Activated CD8-positive, alpha-beta T cell treated with anti-CD3 and anti-CD28 coated beads, Interleukin-2, amount 10 ng/mL, durations not matched to agents 7 days and 5 days (primary cell): ENCODE measurements at places on chromosomes 12 and 14.

DNA sequence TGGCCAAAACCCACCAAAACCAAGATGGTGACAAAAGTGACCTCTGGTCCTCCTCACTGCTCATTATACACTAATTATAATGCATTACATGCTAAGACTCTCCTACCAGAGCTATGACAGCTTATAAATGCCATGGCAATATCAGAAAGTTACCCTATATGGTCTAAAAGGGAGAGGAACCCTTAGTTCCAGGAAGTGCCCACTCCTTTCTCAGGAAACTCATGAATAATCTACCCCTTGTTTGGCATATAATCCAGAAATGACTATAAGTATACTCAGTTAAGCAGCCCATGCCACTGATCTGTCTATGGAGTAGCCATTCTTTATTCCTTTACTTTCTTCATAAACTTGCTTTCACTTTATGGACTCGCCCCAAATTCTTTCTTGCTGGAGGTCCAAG is 43.0 kb upstream of the FUT8 start:
- H3K4me1 ChIP-seq = peaks cover 55% of the 10 kb centered on the region
- H3K27me3 ChIP-seq = no peaks in the 10 kb centered on the region
- H3K36me3 ChIP-seq = peaks cover 43% of the 10 kb centered on the region
- H3K4me3 ChIP-seq = peak overlapping the region; percentile 6
- H3K27ac ChIP-seq = peak overlapping the region; percentile 62

DNA sequence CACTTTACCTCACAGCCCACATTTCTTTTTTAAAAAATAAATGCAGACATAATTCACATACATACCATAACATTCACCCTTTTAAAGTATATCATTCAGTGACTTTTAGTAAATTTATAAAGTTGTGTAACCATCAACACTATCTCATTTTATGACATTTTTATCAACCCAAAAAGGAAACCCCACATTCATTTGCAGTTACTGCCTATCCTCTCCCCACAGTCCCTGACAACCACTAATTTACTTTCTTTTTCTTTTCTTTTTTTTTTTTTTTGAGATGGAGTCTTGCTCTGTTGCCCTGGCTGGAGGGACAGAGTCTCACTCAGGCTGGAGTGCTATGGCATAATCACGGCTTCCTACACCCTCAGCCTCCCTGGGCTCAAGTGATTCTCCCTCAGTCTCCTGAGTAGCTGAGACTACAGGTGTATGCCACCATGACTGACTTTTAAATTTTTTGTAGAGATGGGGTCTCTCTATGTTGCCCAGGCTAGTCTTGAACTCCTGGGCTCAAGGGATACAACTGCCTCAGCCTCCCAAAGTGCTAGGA is 1.5 kb upstream of the EP400 start:
- H3K27ac ChIP-seq = peak overlapping the region; percentile 84
- H3K27me3 ChIP-seq = no peaks in the 10 kb centered on the region
- no peak for DNase-seq
- H3K36me3 ChIP-seq = peaks cover 16% of the 10 kb centered on the region
- H3K4me3 ChIP-seq = peak overlapping the region; percentile 78

- no peak for DNase-seq
- peaks cover 32% of the 10 kb centered on the region for H3K36me3 ChIP-seq
- H3K4me3 ChIP-seq = no peak overlapping the region
Measured at GRCh38 chr14:89484051-89484844, 67.2 kb upstream of the FOXN3 start.

- no peaks in the 10 kb centered on the region for H3K36me3 ChIP-seq
- DNase-seq = no peak
- no peak overlapping the region for H3K4me3 ChIP-seq
Measured at GRCh38 chr12:113119980-113120669, 15.4 kb downstream of the RASAL1 start.

DNA sequence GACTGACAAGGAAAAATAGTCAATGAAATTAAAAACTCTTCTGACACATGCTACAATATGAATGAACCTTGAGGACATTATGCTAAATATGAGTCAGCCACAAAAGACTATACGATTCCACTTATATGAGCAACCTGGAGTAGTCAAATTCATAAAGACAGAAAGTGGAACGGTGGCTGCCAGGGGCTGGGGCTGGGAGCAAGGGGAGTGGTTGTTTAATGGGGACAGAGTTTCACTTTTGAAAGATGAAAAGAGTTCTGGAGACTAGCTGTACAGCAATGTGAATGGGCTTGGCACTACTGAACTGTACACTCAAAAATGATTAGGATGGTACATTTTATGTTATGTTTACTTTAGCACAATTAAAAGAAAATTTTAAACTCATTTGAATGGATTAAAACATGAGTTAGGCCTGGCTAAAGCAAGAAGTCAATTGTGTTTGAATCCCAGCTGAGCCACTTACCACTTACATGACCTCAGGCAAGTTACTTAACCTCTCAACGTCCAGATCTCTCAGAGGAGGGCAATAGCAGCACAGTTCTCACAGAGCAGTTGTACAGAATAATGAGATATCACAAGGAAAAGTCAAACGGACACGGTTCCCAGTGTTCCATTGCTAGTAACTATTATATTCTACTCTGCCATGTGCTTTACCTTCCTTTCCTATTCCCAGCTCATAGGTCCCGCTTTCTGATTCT is 102.5 kb downstream of the SPTSSA start:
- H3K4me1 ChIP-seq = no peaks in the 10 kb centered on the region
- DNase-seq = no peak
- peaks cover 8% of the 10 kb centered on the region for H3K27me3 ChIP-seq
- H3K4me3 ChIP-seq = no peak overlapping the region
- H3K27ac ChIP-seq = no peak overlapping the region
- no peaks in the 10 kb centered on the region for H3K36me3 ChIP-seq

- H3K4me1 ChIP-seq = no peaks in the 10 kb centered on the region
- H3K36me3 ChIP-seq = no peaks in the 10 kb centered on the region
- no peak overlapping the region for H3K27ac ChIP-seq
Measured at GRCh38 chr14:63551332-63551731, 8.2 kb upstream of the PPP2R5E start.

GRCh38 chr12:52313926-52314325 is 7.3 kb downstream of the KRT83 start:
- H3K4me1 ChIP-seq = peaks cover 4% of the 10 kb centered on the region
- H3K4me3 ChIP-seq = no peak overlapping the region
- H3K36me3 ChIP-seq = no peaks in the 10 kb centered on the region

DNA sequence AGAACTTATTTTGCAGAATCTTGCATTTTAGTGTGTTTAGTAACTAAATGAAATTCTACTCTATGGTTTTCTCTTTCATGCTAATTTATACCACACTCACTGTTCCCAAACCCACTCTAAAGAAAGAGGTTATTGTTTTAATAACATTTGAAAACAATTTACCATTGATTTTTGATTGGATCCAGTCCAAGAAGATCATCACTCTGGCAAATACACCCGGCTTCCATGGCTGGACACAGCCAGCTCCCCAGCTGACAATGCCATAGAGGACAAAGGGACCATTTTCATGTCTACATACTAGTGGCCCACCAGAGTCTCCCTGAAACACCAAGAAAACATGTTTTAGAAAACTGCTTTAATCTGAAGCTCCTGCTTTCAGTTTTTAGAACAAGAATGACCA is 42.4 kb downstream of the OVCH1 start:
- H3K27me3 ChIP-seq = peaks cover 5% of the 10 kb centered on the region
- no peaks in the 10 kb centered on the region for H3K4me1 ChIP-seq
- no peak overlapping the region for H3K27ac ChIP-seq
- H3K36me3 ChIP-seq = no peaks in the 10 kb centered on the region

- H3K4me1 ChIP-seq = peaks cover 20% of the 10 kb centered on the region
- H3K27me3 ChIP-seq = peaks cover 84% of the 10 kb centered on the region
- DNase-seq = no peak
Measured at GRCh38 chr12:27971606-27972005, 927 bp downstream of the PTHLH start.

- H3K4me3 ChIP-seq = peak overlapping the region; percentile 67
- H3K27ac ChIP-seq = peak overlapping the region; percentile 93
- peaks cover 69% of the 10 kb centered on the region for H3K36me3 ChIP-seq
Measured at GRCh38 chr12:111444314-111444924, 38.7 kb downstream of the SH2B3 start.

- H3K27ac ChIP-seq = no peak overlapping the region
- no peak overlapping the region for H3K4me3 ChIP-seq
- no peaks in the 10 kb centered on the region for H3K27me3 ChIP-seq
Measured at GRCh38 chr14:88592031-88592430, 29.2 kb downstream of the ZC3H14 start.

DNA sequence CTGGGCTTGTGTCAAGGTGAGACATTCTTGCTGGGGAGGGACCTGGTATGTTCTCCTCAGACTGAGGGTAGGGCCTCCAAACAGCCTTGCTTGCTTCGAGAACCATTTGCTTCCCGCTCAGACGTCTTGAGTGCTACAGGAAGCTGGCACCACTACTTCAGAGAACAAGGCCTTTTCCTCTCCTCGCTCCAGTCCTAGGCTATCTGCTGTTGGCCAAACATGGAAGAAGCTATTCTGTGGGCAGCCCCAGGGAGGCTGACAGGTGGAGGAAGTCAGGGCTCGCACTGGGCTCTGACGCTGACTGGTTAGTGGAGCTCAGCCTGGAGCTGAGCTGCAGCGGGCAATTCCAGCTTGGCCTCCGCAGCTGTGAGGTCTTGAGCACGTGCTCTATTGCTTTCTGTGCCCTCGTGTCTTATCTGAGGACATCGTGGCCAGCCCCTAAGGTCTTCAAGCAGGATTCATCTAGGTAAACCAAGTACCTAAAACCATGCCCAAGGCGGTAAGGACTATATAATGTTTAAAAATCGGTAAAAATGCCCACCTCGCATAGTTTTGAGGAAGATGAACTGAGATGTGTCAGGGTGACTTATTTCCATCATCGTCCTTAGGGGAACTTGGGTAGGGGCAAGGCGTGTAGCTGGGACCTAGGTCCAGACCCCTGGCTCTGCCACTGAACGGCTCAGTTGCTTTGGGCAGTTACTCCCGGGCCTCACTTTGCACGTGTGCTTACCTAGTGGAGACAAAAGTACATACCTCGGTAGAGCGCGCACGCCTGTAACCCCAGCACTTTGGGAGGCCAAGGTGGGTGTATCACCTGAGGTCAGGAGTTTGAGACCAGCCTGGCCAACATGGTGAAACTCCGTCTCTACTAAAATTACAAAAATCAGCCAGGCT is 4.3 kb downstream of the GAPDH start:
- H3K27ac ChIP-seq = peak overlapping the region; percentile 100
- H3K36me3 ChIP-seq = peaks cover 65% of the 10 kb centered on the region
- peaks cover 68% of the 10 kb centered on the region for H3K4me1 ChIP-seq
- no peaks in the 10 kb centered on the region for H3K27me3 ChIP-seq

DNA sequence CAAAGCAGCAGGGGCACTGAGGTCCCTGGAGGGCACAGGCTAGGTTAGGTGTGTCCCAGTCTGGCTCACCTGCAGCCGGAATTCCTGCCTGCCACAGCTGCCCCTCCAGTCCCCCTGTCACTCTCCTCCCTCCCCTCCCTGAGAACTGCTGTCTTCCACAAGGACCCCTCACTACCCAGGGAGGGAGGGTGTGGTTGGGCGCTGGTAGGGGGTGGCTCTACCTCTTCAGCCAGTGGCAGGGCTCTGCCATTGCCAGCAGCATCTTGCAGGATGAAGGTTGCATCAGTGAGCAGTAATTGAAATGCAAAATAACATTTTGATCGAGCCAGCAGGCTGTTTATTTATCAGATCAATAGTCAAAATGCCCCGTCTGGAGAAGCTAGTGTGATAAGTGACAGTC is 45.7 kb downstream of the ESRRB start:
- no peaks in the 10 kb centered on the region for H3K4me1 ChIP-seq
- H3K27me3 ChIP-seq = peaks cover 5% of the 10 kb centered on the region
- no peak for DNase-seq
- no peak overlapping the region for H3K4me3 ChIP-seq
- H3K27ac ChIP-seq = no peak overlapping the region
- H3K36me3 ChIP-seq = no peaks in the 10 kb centered on the region

DNA sequence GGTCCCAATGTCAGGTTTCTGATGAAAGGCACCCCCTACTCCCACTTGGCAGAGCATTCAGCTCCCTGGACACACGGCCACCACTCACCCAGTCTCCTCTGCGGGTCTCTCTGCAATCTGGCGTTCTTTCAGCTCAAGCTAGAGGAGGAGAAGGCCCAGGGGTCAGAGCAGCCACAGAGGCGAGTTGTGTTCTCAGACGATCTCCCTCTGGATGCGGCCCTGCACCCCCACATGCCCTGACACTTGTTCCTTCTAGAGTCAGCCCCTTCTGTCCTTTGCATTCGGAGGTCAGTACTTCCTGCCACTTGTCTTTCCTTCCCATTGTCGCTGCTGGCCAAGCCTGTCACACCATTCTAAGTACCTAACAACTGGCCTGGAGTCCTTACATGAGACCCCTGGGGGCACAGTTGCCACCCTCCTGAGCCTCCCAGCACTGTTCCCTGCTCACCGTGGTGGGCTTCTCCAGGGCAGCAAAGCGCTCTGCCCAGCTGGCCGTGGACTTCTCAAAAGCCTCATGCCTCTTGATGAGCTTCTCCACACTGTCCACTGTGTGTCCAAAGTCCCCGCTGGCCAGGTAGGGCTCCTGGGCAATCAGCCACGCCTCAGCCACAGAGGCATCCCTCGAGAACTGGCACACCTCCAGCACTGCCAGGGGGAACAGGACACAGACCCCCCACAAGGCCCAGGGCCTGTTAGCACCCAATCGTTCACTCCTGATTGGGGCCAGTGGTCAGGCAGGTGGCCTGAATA is 63.2 kb downstream of the PLEKHG3 start:
- H3K4me1 ChIP-seq = peaks cover 21% of the 10 kb centered on the region
- H3K27me3 ChIP-seq = peaks cover 11% of the 10 kb centered on the region
- H3K27ac ChIP-seq = no peak overlapping the region
- no peaks in the 10 kb centered on the region for H3K36me3 ChIP-seq
- no peak for DNase-seq

GRCh38 chr12:54658306-54659264 is 10.4 kb upstream of the DCD start:
- H3K36me3 ChIP-seq = no peaks in the 10 kb centered on the region
- DNase-seq = peak; percentile 63
- H3K4me3 ChIP-seq = no peak overlapping the region
- no peak overlapping the region for H3K27ac ChIP-seq

GRCh38 chr12:113794774-113795173 is 171.4 kb downstream of the RBM19 start:
- no peaks in the 10 kb centered on the region for H3K4me1 ChIP-seq
- no peaks in the 10 kb centered on the region for H3K36me3 ChIP-seq
- no peak overlapping the region for H3K4me3 ChIP-seq
- no peak overlapping the region for H3K27ac ChIP-seq
- peaks cover 4% of the 10 kb centered on the region for H3K27me3 ChIP-seq

GRCh38 chr12:116153983-116154382 is 123.5 kb downstream of the MED13L start:
- peaks cover 3% of the 10 kb centered on the region for H3K36me3 ChIP-seq
- H3K4me1 ChIP-seq = peaks cover 26% of the 10 kb centered on the region
- no peak for DNase-seq
- no peaks in the 10 kb centered on the region for H3K27me3 ChIP-seq

- H3K4me1 ChIP-seq = no peaks in the 10 kb centered on the region
- H3K4me3 ChIP-seq = no peak overlapping the region
- no peak overlapping the region for H3K27ac ChIP-seq
- no peak for DNase-seq
Measured at GRCh38 chr12:51938726-51939125, 12.8 kb upstream of the ACVR1B start.

GRCh38 chr14:66078006-66078405 is 408.2 kb upstream of the CCDC196 start:
- peaks cover 16% of the 10 kb centered on the region for H3K27me3 ChIP-seq
- no peak for DNase-seq
- no peaks in the 10 kb centered on the region for H3K4me1 ChIP-seq
- no peak overlapping the region for H3K4me3 ChIP-seq
- no peak overlapping the region for H3K27ac ChIP-seq
- no peaks in the 10 kb centered on the region for H3K36me3 ChIP-seq

GRCh38 chr12:122058549-122059149 is 19.9 kb upstream of the MLXIP start:
- H3K27ac ChIP-seq = no peak overlapping the region
- H3K4me1 ChIP-seq = peaks cover 18% of the 10 kb centered on the region
- no peak for DNase-seq
- H3K27me3 ChIP-seq = no peaks in the 10 kb centered on the region

GRCh38 chr12:111937429-111937828 is 75.5 kb downstream of the TMEM116 start:
- no peak overlapping the region for H3K27ac ChIP-seq
- H3K4me1 ChIP-seq = no peaks in the 10 kb centered on the region
- H3K36me3 ChIP-seq = no peaks in the 10 kb centered on the region
